ENCODE measurements at places on chromosomes 12 and 14. TPM values are rescaled to one million over a fixed set of nuclear protein-coding genes. Genes with fewer than 3 reads are reported as not detected.

GRCh38 chr14:35122696-35123387 lies 490 bp downstream of the PRORP start:
- peak overlapping the region; percentile 98 for H3K4me3 ChIP-seq
- DNase-seq = no peak

DNA sequence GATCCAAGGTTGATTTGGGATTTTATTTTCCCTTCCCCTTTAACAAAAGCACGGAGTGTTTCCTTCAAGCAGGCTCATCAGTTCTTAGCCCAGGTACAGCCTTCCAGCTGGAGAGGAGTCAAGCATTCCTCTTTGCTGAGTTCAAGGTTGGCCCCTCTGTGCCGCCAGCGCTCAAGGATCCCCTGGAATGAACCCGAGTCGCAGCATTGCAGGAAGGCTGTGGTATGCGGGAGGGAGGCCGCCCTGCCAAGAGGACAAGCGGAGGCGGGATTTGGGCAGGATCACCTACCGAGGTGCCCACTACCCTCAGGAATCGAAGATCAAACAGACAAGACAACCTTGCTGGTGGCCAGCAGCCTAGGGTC lies 53.9 kb upstream of the NCOR2 start:
- H3K27ac ChIP-seq = no peak overlapping the region
- peaks cover 7% of the 10 kb centered on the region for H3K4me1 ChIP-seq
- H3K36me3 ChIP-seq = peaks cover 2% of the 10 kb centered on the region
- H3K27me3 ChIP-seq = no peaks in the 10 kb centered on the region

DNA sequence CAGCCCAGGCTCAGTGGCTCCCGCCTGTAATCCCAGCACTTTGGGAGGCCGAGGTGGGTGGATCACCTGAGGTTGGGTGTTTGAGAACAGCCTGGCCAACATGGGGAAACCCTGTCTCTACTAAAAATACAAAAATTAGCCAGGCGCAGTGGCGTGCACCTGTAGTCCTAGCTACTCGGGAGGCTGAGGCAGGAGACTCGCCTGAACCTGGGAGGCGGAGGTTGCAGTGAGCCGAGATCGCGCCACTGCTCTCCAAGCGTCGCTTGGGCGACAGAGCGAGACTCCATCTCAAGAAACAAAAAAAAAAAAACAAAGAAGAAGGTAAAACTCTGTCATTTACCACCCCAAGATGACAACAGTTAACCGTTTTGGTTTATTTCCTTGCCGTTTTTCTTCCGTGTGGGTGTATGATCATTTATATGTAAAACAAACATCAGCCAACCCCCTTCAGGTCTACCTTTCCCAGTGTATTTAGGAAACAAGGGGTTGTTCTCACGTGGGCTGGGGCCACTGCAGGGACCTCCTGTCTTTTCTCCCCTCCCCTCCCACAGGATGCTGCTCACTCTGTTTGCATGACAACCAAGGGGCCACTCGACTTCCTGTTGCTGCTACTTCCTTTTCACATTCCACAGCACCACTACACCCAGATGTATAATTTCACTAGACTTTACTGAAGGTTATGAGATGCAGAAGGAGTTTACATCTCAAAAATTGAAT lies 13.6 kb downstream of the TTC9 start:
- H3K27ac ChIP-seq = peak overlapping the region; percentile 97
- H3K27me3 ChIP-seq = no peaks in the 10 kb centered on the region
- no peaks in the 10 kb centered on the region for H3K36me3 ChIP-seq
- peak overlapping the region; percentile 89 for H3K4me3 ChIP-seq

The C12orf50 gene
- 0.08 TPM for total RNA-seq

- no peak overlapping the region for H3K4me3 ChIP-seq
- H3K4me1 ChIP-seq = peaks cover 8% of the 10 kb centered on the region
- no peak for DNase-seq
- no peaks in the 10 kb centered on the region for H3K36me3 ChIP-seq
- H3K27ac ChIP-seq = no peak overlapping the region
- peaks cover 41% of the 10 kb centered on the region for H3K27me3 ChIP-seq
Measured at GRCh38 chr12:111204788-111205241, 164.1 kb downstream of the PHETA1 start.

DNA sequence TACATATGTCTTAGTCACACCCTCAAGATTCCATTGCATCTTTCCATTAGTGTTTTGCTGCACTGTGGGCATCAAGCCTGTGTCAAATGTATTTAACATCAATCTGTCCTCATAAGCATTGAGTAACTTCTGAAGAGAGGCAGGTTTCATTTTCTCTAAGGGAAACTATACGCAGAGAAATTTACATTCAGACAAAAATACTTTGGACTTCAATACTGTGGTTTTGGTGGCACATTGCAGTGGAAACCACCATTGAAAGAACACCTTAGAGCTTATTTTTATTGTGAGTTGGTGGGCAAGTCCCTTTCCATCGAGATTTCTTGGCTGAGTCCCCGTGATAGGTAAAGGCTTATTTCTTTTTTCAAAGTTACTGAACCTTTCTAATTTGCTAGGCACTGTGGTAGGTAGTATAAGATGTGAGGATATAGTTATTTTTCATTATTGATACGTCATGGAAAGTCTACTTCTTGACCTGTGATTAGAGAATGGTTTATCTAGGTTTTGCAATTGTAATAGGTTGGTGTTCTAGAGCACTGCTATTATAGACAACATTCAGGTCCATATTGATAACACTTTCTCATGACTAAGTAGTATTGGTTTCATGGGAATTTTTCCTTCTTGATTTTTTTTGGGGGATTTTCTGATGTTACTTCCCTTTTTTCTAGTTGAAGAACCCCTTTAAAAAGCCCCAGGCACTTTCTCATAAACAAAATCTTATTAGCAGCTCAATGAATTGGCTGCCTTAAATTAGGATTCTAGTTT lies 81.9 kb downstream of the CFAP54 start:
- H3K4me1 ChIP-seq = peaks cover 21% of the 10 kb centered on the region
- peaks cover 17% of the 10 kb centered on the region for H3K27me3 ChIP-seq
- H3K36me3 ChIP-seq = peaks cover 2% of the 10 kb centered on the region
- H3K4me3 ChIP-seq = no peak overlapping the region

DNA sequence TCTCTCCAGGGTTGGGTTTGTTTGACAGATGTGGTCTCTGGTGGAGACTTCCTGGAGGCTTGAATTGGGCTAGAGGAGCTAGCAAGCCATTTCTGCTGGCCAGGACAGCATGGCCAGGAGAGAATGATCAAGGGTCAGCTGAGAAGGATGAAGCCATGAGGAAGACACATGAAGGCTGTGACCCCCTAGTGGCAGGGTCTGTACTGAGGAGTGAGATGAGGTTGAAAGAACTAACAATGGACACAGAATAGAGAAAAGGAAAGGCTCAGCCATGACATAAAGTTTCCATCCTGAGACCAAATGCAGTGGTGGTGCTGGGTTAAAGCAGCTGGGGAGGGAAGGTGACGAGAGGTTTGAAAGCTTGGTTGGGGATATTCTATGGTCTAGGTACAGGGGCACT lies 89.9 kb downstream of the NT5DC3 start:
- H3K27me3 ChIP-seq = peaks cover 18% of the 10 kb centered on the region
- H3K4me1 ChIP-seq = no peaks in the 10 kb centered on the region
- DNase-seq = no peak
- H3K4me3 ChIP-seq = no peak overlapping the region
- peaks cover 2% of the 10 kb centered on the region for H3K36me3 ChIP-seq
- no peak overlapping the region for H3K27ac ChIP-seq

DNA sequence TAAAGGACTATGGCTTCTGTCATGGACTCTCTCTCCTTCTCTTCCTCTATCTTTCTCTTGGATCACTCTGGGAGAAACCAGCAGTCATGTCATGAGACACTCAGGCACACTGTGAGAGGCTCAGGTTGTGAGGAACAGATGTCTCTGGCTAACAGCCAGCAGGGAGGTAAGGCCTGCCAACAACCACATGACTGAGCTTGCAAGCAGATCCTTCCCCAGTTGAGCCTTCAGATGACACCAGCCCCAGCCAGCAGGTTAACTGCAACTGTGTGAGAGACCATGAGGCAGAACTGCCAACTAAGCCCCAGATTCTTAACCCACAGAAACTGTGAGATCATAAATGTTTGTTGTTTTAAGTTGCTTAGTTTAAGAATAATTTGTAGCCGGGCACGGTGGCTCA lies 90.6 kb downstream of the VCPKMT start:
- DNase-seq = no peak
- H3K27me3 ChIP-seq = no peaks in the 10 kb centered on the region
- H3K36me3 ChIP-seq = peaks cover 3% of the 10 kb centered on the region
- H3K4me3 ChIP-seq = no peak overlapping the region

DNA sequence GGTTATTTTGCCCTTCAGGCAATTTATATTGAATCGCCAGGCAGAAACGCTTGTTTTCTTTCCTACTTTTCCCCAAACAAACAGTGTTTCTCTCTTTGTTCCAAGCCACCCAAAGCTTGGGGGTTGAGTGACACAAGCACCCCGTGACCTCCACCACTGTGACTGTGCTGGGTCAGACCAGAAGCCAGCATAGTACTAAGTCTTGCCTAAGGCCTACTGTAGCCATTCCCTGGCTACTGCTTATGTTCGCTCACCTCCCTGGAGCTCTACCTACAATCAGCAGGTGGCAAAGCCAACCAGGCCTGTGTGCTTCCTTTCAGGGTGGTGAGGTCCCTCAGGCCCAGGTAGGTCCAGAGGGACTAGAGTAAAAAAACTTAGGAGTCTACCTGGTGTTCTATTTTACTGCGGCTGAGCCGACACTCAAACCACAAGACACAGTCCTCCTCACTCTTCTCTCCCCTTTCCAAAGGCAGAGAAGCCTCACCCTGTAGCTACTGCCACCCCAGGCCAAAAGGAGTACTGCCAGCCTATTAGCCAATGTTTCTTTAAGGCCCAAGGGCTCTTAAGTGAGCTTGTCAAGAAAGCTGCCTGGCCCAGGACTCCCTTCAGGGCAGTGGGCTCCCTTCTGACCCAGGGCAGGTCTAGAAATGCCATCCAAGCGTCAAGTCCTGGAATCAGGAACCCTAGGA lies 411.8 kb upstream of the MIS18BP1 start:
- no peaks in the 10 kb centered on the region for H3K27me3 ChIP-seq
- no peak overlapping the region for H3K4me3 ChIP-seq
- no peaks in the 10 kb centered on the region for H3K36me3 ChIP-seq
- no peak for DNase-seq

DNA sequence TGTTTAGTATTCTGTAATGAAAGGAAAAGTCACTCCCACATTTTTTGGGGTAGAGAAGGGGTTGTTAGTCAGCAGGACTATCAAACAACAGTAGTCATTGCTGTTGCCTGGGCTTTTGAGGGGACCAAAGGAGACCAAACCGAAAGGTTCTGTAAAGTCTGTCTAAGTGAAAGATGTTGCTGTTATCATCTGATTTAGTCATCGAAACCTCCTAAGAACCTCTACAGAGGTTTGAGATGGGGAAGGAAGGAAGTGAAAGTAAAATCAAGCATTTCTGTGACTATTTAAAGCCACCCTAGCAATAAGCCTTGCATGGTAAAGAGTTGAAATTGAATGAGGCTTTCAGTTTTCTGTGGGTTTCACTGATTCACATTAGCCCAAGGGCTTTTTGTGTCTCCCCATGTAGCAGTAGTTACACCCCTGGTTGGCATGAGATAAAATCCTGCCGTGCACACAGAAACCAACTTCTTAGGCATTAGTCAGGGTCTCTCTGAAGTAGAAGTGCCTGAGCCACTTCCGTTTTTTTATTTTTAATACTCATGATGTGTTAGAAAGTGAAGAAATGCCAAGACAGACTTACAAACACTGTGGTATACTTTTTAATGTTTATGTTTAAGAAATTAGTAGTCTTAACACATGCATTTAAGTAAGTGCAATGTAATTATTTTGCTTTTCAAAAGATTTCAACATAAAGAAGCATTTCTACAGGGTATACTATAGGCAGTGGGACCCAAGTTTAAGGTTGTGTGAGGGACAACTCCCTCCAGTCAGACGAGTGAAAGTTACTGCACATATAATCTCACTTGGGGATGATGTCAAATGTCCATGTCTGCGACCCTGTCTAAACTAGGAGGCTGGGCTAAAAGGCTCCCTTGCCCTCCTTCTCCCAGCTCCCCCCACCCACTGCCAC lies 50.4 kb downstream of the DYRK2 start:
- peak overlapping the region; percentile 85 for H3K4me3 ChIP-seq
- no peaks in the 10 kb centered on the region for H3K36me3 ChIP-seq
- no peaks in the 10 kb centered on the region for H3K27me3 ChIP-seq
- peak overlapping the region; percentile 81 for H3K27ac ChIP-seq
- peaks cover 36% of the 10 kb centered on the region for H3K4me1 ChIP-seq

The RDH11 gene
- 23.4 TPM for total RNA-seq

GRCh38 chr14:25546826-25547225 lies 496.9 kb upstream of the STXBP6 start:
- no peaks in the 10 kb centered on the region for H3K4me1 ChIP-seq
- H3K27me3 ChIP-seq = no peaks in the 10 kb centered on the region
- no peak overlapping the region for H3K27ac ChIP-seq
- DNase-seq = no peak

The RPS26 gene
- total RNA-seq = 72.3 TPM

GRCh38 chr14:64726585-64726890 lies 22.3 kb downstream of the PLEKHG3 start:
- H3K27ac ChIP-seq = peak overlapping the region; percentile 96
- no peaks in the 10 kb centered on the region for H3K27me3 ChIP-seq
- H3K36me3 ChIP-seq = peaks cover 3% of the 10 kb centered on the region
- peaks cover 71% of the 10 kb centered on the region for H3K4me1 ChIP-seq

DNA sequence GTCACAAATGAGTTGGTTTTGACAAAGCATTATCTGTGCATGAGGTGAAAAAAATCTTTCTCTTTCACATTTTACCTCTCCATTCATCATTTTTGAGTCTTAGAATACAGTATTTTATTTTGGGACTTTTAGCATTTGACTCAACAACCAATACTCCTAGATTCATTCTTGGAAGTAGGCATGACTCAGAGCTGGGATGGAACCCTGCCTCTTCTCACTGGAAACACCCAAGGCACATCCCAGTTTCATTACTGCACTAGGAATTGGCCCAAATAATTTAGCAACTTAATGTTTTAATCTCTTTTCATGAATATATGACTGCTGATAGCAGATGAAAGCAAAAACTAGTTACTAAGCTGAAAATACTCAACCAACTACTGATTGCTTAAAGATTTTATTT lies 3.3 kb upstream of the PDZRN4 start:
- H3K4me3 ChIP-seq = no peak overlapping the region
- peaks cover 28% of the 10 kb centered on the region for H3K27me3 ChIP-seq

DNA sequence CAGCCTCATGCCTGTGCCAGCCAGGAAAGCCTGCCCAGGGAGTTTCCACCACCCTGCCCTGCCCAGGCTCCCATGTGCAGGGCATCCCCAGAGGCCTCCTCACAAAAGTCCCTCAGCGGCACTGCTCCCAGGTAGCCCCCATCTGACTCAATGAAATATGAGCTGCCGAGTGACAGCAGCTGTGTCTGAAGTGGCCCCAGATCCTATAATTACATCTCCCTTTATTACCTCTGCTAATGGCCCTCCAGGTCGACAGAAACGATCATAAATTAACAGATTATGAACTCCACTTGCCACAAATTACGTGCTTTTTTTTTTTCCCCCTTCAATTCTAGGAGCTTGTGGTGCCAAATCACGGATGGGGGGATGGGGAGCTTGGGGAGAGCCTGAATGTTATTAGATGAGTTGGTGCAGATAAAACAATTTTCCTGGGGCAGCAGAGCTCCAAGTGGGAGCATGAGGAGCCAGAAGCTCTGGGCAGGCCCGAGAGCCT lies 110.4 kb downstream of the ESRRB start:
- no peak for DNase-seq
- no peak overlapping the region for H3K27ac ChIP-seq
- no peaks in the 10 kb centered on the region for H3K36me3 ChIP-seq

The MSI1 gene
- total RNA-seq = not detected

Measured in T-helper 17 cell (primary cell).